DMS53 (cell line): ENCODE measurements at places on chromosomes 5 and 9.

DNA sequence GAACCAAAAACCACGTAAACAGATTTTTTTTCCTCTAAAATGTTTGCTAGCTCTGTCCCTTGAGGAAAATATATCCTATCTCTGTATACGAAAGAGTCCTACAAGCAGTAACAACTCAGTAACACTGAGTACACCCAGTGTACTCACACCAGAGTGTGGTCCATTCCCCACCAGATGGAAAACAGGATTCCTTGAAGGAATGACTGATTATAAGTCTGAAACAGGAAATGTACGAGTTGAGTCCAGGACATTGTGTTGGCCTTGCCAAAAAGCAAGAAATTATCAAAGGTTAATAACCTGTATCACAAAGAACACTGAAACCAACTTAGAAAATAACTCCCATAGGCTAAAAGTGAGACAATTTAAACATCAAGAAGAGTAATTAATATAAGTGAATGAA lies 20.4 kb downstream of the GOLPH3 start:
- DNase-seq = no peak

GRCh38 chr9:98342098-98342819 lies 86.8 kb upstream of the TBC1D2 start:
- no peak for DNase-seq

- DNase-seq = no peak
These were observed 17.4 kb upstream of the ASS1 start for GRCh38 chr9:130427326-130427725.

- DNase-seq = no peak
These were observed 29.4 kb downstream of the DROSHA start for GRCh38 chr5:31502506-31502905.

GRCh38 chr5:134345996-134346395 lies 21.0 kb downstream of the CDKL3 start:
- no peak for DNase-seq

DNA sequence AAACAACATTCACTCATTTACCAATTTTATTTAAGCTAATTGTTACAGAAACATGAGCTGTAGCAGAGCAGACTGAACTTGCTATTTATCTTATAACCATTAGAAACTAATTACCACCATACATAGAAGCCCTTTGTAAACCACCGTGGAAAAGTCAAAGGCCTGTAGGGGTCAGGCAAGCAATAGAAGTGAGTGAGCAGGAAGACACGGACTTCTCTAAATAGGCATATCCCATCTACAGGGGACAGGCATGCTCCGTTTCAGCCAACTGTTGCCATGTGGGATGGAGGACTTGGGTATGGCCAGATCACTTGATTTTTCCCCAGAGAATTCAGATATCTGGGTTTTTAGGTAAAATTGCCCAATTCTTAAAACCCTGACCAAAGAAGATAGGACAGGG lies 44.8 kb downstream of the PRRC1 start:
- DNase-seq = peak; percentile 51

- no peak for DNase-seq
These were observed 14.8 kb downstream of the SLC25A46 start for GRCh38 chr5:110753600-110753999.

DNA sequence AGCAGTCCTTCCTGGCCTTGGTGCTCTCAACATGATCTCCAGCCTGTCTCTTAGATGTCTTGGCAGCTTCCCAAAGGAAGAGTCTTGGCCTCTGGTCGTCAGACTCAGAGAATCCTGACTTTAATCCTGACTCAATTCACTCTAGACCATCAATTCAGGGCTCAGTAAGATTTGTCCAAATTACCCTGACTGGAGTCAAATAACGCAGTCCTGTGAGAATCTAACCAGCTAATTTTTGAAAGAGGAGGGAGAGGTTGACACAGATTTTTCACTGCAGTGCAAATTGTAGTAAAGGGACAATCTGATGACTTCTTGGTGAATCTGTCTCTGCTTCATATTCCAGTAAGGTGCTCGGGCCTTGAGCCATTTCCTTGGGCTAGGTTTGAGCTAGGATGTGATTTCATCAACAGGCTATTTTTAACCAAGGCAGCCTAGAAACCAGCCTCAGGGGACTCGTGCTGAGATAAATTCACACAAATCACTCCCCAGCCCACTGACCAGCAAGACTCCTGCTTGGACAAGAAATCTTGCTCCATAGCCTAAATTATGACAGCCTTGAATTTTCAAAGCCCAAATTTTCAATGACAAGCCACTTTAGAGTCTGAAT lies 257.4 kb downstream of the ENC1 start:
- no peak for DNase-seq

- no peak for DNase-seq
These were observed 30.4 kb downstream of the RASGRF2 start for GRCh38 chr5:80990527-80990926.

GRCh38 chr5:100004969-100005368 lies 530.2 kb upstream of the FAM174A start:
- peak; percentile 64 for DNase-seq

GRCh38 chr9:31582561-31582960 lies 801.9 kb upstream of the ACO1 start:
- DNase-seq = no peak

DNA sequence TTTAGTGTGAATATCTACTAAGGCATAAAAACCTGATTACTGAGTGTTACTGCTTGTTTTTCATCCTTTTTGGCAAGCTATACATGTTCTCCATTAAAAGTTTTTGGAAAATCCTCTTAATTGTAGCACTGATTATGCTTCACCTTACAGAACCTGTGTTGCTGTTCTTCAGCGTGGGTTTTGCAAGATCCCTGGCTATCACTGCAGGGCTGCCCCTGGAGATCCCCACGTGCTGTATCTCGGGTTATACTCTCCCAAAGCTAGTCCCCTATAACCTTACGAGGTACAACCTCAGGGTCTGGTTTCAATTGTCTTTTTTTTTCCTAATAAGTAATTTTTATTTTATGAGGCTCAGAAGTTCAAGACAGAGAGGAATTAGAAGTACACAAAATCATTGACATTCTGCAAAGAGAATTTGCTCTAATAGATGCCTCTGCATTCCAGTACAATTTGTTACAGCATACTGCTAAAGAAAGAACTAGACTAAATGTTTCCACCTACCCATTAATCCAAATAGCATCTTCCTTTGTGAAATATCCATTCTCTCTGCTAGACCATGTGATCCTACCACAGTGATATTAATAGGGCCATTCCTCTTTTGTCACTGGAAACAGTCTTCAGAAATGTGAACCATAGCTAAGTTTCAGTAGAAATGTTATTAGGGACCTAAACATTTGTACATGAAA lies 25.8 kb upstream of the CAMK4 start:
- no peak for DNase-seq

DNA sequence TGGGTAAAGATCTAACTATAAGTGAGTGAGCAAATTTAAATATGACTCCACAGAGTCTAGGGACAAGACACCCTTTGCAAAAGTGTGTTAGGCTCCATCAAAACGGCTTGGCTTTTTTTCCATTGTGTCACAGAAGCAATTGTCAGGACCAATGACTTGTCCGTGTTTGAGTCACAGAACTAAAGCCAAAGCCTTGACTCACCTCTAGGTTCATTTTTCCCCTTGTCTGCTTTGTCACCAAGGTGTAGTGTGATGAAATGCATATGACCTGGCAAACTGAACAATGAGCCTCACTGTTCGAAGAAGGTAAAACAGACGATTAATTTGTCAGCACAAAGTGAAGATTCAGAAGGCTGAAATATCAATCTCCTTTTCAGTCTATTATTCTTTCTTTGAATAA lies 331.0 kb downstream of the GLIS3 start:
- no peak for DNase-seq

- no peak for DNase-seq
These were observed 78.1 kb downstream of the NDUFAF2 start for GRCh38 chr5:61023131-61023530.

DNA sequence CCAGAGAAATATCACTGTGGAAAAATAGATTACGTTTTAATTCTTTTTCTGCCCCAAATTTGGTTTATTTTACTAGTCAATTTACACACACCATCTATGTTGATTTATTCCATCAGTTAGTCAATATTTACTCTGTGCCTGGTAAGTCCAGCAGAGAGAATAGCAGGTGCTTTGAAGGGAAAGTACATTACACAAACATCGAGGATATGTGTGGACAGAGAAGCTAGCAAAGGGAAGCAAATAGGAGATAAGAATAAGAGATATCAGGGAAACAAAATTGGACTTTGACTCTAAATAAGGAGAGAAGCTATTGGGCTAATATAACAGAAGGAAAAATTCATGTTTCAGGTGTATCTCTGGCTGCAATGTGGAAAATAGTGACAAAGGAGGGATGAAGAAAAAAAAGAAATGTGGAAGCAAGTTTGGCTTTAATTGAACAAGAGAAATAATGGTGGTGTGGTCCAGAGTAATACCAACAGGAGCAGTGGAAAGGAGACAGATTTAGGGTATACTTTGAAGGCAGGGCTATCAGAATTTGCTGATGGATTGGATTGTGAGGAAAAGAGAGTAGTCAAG lies 587.7 kb upstream of the CDH6 start:
- peak; percentile 88 for DNase-seq

- no peak for DNase-seq
These were observed 35.9 kb downstream of the CRB2 start for GRCh38 chr9:123391946-123392345.

DNA sequence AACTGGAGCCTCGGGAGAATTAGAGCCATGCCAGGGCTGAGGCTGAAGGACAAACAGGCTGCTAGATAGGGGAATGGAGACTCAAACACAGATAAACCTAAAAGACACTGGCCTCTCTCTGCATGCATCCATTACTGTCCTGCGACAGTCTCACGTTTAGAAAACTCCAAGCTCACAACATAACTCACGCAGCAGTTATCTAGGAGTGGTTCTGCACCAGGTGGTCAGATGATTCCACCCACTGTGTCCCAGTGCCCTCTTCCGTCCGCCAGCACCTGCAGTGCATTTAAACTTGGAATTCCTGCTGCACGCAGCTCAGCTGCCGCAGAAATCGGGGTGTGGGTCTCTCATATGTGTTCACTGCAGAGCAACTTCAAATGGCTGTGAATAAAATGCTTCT lies 272.6 kb upstream of the IRX2 start:
- DNase-seq = no peak

DNA sequence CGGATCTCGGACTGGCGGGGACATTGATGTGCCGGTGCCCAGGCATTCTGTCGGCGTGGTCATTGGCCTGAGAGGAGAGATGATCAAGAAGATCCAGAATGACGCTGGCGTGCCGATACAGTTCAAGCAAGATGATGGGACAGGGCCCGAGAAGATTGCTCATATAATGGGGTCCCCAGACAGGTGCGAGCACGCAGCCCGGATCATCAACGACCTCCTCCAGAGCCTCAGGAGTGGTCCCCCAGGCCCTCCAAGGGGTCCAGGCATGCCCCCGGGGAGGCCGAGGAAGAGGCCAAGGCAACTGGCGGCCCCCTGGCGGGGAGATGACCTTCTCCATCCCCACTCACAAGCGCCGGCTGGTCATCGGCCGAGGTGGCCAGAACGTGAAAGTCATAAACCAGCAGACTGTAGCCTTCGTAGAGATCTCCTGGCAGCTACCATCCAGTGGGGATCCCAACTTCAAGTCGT lies 106.5 kb upstream of the MTAP start:
- no peak for DNase-seq

- no peak for DNase-seq
These were observed 34.8 kb upstream of the MAST4 start for GRCh38 chr5:66561256-66561990.
